ENCODE measurements at places on chromosomes 1 and 21. TPM values are rescaled to one million over a fixed set of nuclear protein-coding genes. Genes with fewer than 3 reads are reported as not detected.

GRCh38 chr1:30447701-30448100 is 275.7 kb downstream of the MATN1 start:
- DNase-seq = peak; percentile 22

DNA sequence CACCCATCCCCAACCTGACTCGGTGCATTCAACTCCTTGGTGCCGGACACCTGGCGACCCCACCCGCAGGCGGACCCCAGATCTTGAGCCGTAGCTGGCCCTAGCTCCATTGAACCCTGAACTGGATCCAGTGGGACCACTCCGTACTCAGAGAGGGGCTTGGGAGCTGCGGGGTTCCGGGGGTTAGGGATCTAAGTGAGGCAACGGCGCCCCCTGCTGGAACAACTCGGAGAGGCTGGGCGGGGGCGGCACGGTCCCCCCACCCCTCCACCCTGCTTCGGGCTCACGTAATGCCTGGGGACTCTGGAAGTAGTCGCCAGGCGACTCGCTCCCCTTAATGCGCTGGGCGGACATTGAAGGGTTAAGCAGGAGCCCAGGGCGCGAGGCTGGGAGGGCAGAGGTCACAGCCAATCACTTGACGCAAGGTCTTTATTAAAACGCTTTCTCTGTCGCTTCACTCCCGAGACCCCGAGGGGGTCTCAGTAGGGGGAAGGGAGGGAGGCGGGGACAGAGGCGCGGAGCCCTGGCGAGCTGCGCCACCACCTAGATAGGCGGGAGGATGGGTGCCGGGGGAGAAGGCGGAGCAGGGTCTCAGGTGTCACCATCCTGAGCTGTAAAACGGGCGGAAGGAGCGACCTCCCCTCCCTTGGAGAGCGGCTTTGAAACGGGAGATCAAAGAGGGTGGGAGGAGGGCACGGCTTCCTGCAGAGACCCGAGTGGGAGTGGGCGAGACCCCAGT is 704 bp upstream of the CRABP2 start:
- DNase-seq = peak; percentile 86

GRCh38 chr1:248821101-248821500 is 4.6 kb downstream of the SH3BP5L start:
- DNase-seq = no peak

- DNase-seq = no peak
Measured at GRCh38 chr1:2477791-2478499, 1.9 kb downstream of the PLCH2 start.

DNA sequence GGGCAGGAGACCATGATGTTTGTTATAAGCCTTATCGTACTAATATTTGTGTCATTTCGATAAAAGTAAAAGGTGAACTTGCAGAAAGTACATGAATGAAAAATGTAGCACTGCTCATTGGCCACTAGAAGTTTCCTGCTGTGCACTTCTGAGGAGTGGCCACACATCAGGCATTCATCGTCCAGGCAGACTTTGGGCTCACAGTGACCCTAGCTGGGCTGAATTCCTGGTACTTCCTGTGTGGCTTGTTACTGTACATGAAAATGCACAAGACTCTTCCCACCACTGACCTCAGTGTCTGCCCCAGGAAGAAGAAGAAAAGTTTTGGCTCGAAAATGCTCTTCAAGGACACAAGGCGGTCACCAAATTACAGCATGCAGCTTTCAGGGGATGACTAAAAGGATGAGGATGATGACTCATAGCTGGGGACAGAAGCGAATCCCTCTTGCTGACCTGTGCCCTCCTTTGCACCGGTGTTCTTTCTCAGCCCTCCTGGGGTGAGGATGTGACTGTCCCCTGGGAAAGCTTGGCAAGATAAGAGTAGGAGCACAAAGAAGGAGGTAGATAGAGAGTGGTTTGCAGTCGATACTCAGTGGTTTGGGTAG is 252.4 kb upstream of the KAZN start:
- no peak for DNase-seq

GRCh38 chr1:51299185-51299885 is 31.0 kb downstream of the TTC39A start:
- no peak for DNase-seq

GRCh38 chr1:227311389-227312001 is 6.8 kb downstream of the CDC42BPA start:
- DNase-seq = no peak

Gene RGS4
- 0.74 TPM for total RNA-seq

- DNase-seq = no peak
Measured at GRCh38 chr1:38527373-38527966, 332.1 kb downstream of the RRAGC start.

- no peak for DNase-seq
Measured at GRCh38 chr1:178382372-178382771, 114.4 kb downstream of the CLEC20A start.

GRCh38 chr1:185768371-185768770 is 34.2 kb downstream of the HMCN1 start:
- DNase-seq = no peak

DNA sequence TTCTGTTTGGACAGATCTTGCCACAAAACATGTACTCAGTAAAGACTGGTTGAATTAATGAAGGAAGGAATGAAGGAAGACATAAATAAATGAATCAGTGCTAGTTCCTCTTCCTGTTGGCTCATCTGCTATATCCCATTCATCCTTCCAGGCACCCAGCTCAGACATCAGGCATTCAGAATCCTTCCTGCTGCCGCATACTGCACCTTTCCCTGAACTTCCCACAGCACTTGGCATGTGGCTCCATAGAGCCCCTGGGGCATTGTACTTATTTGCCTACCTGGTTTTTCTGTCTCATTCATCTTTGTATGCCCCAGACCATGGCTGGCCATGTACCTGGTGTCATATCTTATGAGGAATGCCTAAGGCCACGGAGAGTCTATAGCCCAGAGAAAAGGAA is 34.4 kb upstream of the ZNF648 start:
- no peak for DNase-seq

DNA sequence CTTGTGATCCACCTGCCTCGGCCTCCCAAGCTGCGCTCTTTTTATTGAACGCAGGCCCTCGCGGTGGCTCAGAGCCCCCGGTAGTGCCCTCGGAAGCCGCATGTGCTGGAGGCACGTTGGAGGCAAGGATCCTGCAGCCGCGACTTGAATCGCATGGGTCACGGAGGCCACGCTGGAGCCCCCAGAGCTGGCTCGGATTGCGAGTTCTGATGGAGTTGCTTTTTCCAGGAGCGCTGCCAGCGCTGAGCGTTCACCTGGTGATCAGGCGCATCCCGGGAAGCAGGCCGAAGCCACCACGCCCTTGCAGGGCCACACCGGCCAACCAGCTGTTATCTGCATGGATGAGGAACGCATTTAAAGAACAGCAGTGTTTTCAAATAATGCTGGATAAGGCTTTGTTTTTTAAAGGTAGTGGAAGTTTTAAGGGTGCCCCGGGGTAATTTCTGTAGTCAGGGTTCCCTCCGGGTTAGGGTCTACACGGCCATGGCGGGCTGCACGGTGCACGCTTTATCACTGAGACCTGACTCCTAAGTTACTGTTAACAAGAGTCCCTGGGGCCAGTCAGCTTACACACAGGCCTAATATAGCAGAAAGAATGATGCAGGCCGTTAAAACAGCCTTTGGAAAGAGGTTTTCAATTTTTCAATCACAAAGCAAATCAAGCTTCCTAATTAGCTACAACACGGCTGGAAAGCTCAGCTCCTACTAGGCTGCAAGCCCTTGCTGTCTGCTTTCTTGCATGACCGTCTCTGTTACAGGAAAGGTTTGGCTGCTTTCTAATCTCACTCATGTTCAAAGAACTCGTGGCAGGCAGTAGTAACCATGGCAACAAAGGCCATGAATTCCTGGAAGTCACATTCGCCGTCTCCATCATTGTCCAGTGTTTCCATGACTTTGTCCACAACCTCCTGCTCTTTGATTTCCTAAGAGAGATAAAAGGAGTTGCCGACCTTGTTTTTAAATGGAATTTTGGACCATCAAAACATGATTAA is 6.0 kb downstream of the S100B start:
- no peak for DNase-seq

DNA sequence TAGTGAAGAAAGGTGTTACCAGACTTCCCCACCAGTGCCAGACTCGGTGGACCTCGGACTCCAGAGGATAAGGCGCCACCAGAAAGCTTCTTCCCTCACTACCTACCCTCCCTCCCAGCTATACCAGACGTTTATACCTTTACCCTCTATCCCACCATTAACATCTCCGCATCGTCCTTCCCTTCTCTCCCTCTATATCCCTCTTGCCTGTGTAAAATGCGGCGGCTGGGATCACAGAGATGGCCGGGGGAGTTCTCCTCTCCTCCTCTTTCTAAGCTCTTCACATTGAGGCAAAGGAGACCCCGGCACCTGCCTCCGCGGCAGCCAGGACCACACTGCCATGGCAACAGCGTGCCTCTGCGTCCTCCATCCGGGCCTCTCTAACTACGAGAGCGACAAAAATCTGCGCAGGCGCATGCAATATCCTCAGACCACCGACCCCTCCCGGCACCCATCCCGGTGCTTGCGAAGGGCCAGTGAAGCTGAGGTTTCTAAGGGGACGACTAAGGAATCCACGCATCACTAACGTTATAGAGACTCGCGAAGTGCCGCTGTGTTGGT is at the start of gene CCDC181:
Gene CCDC181 (minus strand): TSS at position 394 of the 561 bp plus-strand sequence. CDS start 2,547 bp downstream, outside the sequence.
- DNase-seq = peak; percentile 88

GRCh38 chr1:215264649-215265048 is 182.1 kb downstream of the KCNK2 start:
- no peak for DNase-seq

Gene GNAT2
- not detected for total RNA-seq

DNA sequence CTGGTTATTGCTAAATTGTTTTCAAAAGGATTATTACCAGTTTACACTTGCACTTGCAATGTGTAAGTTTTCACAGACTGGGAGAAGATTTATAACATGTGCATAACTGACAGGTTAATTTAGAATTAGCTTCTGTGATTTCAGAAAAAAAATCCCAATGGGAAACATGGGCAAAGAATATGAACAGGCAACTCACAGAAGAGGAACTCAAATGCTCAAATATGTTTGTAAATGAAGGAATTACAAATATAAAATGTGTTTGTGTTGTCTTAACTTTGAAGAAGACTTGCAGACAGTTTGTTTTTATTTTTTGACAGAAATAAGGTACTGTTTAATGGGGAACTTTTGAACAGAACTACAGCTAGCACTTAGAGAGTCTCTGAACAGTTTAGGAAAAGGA is 8.4 kb downstream of the TSEN15 start:
- DNase-seq = no peak

DNA sequence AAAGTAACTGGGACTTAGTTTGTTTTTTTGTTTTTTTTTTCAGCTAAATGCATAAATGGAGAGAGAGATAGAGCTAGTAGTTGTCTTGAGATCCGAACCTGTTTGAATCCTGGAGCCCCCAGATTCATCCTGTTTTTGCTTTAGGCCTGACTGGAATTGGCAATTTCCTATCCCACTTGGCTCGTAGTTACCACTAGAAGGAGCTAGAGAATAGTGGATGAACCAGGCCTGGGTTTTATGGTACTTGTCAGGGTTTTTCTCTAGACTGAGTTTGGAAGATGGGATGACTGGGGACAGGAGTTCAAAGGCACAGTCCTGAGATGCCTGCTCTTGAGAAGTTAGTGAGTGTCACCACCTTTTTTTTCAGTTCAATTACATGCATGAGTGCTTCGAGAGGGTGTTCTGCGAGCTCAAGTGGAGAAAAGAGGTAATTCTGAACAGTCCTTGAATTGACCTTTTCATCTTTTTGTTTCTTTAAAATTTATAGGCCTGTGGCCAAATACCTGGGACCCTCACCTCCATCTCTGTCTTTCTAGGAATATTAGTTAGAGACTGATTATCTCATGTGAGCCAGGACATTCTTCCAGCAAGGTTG is 23.4 kb downstream of the CELF3 start:
- DNase-seq = no peak

- DNase-seq = no peak
Measured at GRCh38 chr1:3116150-3116510, 47.1 kb downstream of the PRDM16 start.

Gene FBLIM1
- 66.6 TPM for total RNA-seq

Measured in H1 (cell line).